ENCODE measurements at places on chromosomes 12 and 14. TPM values are rescaled to one million over a fixed set of nuclear protein-coding genes. Genes with fewer than 3 reads are reported as not detected.

GRCh38 chr14:60657456-60658210 lies 8.4 kb upstream of the SIX1 start:
- DNase-seq, result no peak

DNA sequence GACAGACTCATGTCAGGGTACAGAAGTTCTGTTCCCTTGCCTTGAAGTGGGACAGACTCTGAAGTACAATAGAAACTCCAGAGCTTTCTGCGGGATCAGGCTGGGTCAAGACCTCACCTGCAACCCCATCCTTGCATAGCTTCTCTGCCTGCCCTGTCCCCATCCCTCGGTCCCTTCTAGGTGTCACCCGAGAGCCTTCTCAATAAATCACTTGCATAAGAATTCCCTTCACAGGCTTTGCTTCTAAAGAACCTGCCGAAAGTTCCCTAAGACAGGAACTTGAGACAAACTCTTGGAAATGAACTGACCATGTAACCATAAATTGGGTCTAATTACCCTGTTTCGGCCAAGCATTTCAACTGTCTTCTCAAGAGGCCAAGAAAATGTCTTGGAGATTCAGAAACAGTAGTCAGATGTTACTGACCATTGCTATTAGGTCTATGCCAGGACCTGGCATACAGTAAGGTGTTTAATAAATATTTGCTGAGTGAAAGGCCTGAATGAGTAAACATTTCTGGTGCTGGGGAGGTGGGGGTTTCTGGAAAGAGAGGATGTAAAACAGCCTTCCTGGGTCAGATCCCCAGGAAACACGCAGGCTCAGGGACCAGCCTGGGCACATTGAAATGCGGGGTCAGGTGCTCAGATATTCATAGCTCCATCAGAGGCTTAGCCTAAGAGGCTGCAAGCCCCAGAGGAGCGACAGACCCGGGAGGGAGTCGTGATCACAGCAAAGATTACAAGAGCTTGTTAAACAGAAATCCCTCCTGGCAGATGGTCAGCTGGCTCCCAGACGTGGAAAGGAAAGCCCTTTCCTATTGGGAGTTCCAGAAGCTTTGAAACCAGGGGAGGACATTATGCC lies 226.2 kb upstream of the LHX5 start:
- DNase-seq, result peak; percentile 64

GRCh38 chr12:5384015-5384414 lies 47.9 kb upstream of the NTF3 start:
- no peak for DNase-seq

DNA sequence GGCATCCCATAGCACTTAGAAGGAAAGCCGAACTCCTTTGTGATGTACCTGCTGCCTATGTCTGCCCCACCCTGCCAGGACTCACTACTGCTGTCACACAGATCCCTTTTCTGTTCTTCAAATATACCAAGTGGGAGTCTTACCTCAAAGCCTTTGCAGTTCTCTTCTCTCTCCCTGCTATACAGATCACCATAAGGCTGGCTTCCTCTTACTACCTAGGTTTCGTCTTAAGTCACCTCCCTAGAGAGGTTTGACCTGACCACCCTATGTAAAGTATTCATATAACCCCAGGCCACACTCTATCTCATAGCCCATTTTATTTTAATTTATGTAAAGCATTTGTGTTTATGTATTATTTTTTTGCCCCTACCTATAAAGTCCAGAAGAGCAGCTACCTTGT lies 117.6 kb downstream of the CRADD start:
- no peak for DNase-seq

DNA sequence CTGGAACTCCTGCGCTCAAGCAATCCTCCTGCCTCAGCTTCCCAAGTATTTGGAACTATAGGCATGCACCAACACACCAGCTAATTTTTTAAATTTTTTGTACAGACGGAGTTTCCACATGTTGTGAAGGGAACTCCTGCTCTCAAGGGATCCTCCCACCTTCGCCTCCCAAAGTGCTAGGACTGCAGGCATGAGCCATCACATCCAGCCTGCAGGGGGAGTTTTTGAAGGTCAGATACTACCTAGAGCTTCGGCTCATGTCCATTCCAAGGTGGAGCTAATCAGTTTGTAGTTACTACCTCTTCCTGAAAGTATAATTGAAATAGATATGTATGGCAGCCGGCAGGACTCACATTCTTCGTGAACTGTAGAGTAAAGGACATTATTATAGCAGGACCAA lies 3.7 kb upstream of the TAS2R19 start:
- no peak for DNase-seq

GRCh38 chr12:46629331-46630229 lies 196.2 kb downstream of the SLC38A4 start:
- DNase-seq, result no peak

GRCh38 chr14:61460718-61461611 lies 139.6 kb downstream of the PRKCH start:
- peak; percentile 66 for DNase-seq

- peak; percentile 17 for DNase-seq
Observed at GRCh38 chr14:77599889-77600288, 16.5 kb downstream of the SPTLC2 start.

- DNase-seq, result no peak
Observed at GRCh38 chr12:69934011-69934410, 109.0 kb downstream of the MYRFL start.

GRCh38 chr12:58804749-58805148 lies 115.6 kb downstream of the LRIG3 start:
- no peak for DNase-seq

DNA sequence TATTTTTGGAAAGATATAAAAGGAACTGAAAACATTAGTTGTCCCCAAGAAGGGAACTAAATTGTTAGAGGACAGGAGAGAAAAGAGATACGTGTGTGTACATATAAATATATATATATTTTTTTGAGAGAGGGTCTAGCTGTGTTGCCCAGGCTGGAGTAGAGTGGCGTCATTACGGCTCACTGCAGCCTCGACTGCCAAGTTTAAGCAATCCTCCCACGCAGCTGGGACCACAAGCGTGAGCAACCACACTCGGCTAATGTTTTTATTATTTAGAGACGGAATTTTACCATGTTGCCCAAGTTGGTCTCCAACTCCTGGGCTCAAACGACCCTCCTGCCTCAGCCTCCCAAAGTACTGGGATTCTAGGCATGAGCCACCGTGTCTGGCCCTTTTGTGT lies 16.2 kb upstream of the NOP2 start:
- no peak for DNase-seq

DNA sequence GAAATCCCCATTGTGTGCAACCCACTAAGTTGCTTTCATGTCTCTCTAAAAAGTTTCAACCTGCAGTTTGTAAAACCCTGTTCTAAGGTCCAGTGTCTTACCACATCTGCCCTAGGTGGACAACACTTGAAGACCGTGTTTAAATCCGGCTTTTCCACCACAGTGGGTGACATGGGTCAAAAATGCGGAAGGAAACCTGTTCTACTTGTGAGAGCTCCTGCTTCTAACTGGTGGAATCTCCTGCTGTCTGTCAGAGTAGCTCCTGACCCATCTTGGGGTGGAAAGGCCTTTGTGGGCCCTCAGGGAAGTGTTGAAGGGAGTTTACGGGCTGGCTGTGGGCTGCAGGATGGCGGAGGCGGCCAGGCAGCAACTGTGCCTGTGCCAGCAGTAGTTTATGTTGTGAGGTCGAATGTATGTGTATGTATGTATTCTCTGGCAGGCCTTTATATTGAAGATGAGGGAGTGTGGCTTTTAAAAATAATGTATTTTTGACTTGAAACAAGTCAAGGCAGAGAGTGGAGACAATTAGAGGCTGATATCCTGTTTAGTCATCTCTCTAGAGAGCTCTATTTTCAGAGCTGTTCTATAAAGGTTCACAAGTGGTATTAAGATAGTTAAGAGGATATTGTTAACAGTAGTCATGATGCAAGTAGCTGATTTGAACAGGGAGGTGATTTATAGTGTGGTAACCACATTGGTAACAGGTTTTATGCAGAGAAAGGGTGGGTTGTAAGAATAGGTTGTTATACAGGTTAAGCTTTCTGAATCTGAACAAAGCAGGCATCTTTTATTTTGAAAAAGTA lies 67.0 kb downstream of the PRKCH start:
- DNase-seq, result no peak

FAM177A1 gene
- total RNA-seq, result 75.7 TPM

PPP1R1A gene
- 0.98 TPM for total RNA-seq

ENDOU gene
- total RNA-seq, result 0.31 TPM

ESRRB gene
- total RNA-seq, result 0.15 TPM

POTEM gene
- total RNA-seq, result not detected
